ENCODE measurements at places on chromosomes 2 and 18.

GRCh38 chr2:47334356-47335136 is 68.4 kb upstream of the MSH2 start:
- DNase-seq, result no peak

GRCh38 chr18:65057439-65058083 is 693.3 kb upstream of the CDH7 start:
- no peak for DNase-seq

GRCh38 chr2:54928719-54929118 is 121.5 kb downstream of the RTN4 start:
- no peak for DNase-seq

- DNase-seq, result no peak
Observed at GRCh38 chr2:159396799-159397198, 110.3 kb upstream of the WDSUB1 start.

GRCh38 chr18:35658112-35658511 is 76.6 kb downstream of the GALNT1 start:
- no peak for DNase-seq

DNA sequence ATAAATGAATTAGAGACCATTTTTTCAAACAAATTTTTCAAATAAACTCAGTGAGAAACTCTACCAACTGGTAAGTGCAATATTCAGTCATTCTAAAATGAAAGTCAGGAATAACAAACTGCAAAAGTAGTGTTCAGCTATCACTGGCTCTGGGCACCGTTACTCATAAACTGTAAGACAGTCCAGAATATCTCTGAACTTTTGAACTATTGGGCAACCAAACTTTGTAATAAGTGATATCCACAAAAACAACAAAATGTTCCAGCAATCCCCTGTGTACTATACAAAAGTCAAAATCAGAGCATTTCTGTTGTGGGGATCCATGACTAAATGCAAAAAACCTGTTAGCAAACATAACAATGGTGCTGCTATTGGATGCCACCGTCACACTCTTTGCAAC is 56.3 kb downstream of the SLC25A12 start:
- DNase-seq, result no peak

- DNase-seq, result no peak
Observed at GRCh38 chr18:52313213-52313612, 26.8 kb upstream of the DCC start.

GRCh38 chr2:200943527-200944105 is 19.8 kb downstream of the ORC2 start:
- DNase-seq, result no peak

GRCh38 chr2:73893764-73894474 is 1.1 kb downstream of the ACTG2 start:
- DNase-seq, result no peak

GRCh38 chr2:217669831-217670230 is 333.0 kb downstream of the TNS1 start:
- no peak for DNase-seq

GRCh38 chr2:37507703-37508102 is 163.3 kb downstream of the QPCT start:
- no peak for DNase-seq

- no peak for DNase-seq
Observed at GRCh38 chr18:50527636-50528307, 32.1 kb upstream of the MAPK4 start.

GRCh38 chr2:99771681-99772333 is 282.0 kb upstream of the REV1 start:
- DNase-seq, result no peak

GRCh38 chr2:15838481-15839090 is 101.8 kb upstream of the MYCN start:
- DNase-seq, result no peak

GRCh38 chr2:39065616-39066015 is 55.2 kb downstream of the SOS1 start:
- no peak for DNase-seq

DNA sequence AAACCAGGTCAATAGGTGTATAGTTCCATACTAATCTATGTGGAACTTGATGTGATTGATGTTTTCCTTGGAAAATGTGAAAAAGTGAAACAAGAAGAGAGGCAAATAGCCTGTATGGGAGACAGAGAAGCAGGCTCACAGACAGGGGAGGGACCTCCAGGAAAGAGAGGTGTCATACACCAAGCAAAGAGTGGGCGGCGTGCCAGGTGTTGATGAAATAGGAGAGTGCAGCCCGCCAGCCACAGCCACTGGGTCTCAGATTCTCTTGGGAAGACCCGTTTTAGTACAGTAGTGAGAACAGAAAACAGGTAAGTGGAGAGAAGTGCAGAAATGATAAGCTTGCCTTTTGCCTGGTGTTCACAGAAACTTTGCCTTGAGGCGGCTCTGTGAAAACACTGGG is 301.9 kb downstream of the ZNF407 start:
- no peak for DNase-seq

GRCh38 chr2:205885492-205886099 is 200.4 kb downstream of the INO80D start:
- DNase-seq, result peak; percentile 68

DNA sequence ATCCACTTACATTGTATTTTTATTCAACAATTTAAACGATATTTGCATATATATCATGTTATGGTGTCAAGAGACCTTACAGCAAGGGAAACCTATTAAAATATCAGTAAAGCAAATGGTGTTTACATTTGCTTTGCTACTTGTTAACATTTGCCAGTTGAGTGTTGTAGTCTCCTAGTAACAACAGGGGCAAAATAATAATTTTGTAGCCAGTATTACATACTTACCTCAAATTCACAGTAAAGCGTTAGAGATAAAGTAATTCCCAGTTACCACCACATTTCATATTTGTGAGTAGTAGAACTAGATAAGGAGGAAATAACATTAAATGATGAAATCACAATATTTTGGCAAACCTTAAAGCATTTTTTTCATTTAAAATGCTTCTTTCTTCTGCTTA is 71.3 kb downstream of the FASTKD2 start:
- DNase-seq, result no peak

GRCh38 chr2:46999857-47000678 is 84.5 kb upstream of the MCFD2 start:
- DNase-seq, result no peak

DNA sequence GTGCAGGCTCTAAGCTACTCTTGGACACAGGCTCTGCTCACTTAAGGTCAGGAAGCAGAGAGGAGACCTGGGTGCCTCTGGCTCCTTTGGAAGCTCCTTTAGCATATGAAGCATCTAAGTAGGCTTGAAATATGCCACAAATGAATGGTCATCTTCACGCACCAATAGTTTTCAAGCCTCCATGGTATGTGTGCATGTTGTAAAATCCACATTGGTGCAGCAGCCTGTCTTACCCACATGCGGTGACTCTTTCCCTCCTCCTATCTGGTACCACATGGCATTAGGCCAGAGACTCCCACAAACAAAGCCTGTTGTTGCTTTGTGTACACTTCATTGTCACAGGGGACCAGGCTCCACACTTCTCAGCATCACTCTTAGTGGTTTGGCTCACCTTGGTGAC is 442.2 kb upstream of the RAB12 start:
- DNase-seq, result no peak

- DNase-seq, result no peak
Observed at GRCh38 chr2:218821605-218822211, 9.9 kb downstream of the PRKAG3 start.

DNA sequence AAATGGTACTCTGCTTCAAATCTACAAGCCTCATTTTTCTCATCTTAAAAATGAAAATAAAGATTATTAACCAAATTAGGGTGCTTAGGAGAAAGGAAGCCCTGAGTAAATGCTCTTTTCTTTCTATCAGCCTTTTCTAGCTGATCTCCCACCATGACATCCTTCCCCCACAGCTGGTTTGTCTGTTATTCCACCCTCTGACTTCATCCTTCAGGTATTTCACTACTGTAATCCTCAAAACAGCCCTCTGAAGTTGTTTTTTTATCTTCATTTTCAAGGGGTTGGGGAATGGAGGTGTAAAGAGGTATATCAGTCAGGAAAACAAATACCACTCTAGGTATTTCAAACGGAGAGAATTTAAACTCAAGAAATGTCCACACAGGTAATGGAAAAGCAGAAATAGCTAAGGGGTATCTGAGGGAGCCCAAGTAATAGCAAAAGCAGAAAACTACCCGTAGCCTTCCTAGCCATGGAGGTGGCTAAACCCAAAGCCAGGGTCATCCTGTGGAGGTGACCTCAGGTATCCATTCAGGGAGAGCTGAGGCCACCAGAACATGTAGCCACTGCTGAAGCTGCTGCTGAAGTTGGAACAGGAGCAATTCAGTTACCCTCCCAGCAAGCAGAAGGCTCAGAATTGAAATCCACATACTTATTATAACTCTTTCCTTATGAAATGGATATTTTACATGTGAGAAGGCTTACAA is 990.9 kb upstream of the ACVR2A start:
- DNase-seq, result no peak

GRCh38 chr2:134301099-134301927 is 47.4 kb downstream of the MGAT5 start:
- DNase-seq, result no peak

- DNase-seq, result no peak
Observed at GRCh38 chr2:218077464-218078216, 8.6 kb downstream of the RUFY4 start.

DNA sequence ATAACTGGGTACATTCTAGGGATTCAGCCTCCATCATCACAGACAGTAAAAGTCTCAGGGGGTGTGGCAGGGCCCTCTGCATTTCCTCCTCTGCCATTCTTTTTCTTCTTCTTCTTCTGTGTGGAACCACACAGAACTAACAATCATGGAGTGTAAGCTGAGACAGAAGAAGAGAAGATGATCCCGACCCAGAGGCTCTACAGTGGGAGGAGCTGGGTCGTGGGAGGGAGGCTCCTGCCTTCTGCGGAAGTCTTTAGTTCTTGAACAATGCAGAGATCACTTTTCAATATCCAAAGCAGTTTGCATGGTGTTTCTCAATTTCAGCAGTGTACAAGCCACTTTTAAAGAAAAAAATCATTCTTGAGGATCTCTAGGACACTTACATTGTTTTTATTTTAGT is 80.9 kb downstream of the KCNS3 start:
- no peak for DNase-seq

DNA sequence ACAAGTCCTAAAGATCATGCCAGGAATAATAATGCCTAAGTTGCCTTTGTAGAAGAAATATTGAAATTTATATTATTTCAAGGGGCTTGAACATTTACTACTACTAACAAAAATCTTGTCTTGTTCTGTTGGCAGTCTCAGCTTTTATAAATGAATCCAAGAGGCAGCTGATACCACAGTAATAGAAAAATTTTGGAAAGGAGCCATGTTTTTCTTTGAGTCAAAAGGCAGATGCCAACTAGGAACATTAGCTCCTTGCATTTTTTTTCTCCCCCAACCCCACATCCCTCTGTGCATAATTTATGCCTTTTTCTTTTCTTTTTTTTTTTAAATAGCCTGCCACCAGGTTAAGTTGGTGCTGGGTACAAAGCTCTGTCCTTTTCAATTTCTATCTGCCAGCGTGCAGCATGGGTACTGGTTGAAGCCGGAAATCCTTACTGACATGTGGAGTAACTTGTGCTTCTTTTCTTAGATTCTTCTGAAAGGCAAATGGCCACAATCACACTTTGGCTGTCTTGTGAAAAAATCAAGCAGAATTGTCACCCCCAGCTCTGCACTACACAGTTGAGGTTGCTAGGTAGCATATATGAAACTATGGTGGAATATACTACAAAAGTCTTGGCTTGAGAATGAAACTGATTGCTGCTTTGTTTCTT is 98.8 kb downstream of the RHBDD1 start:
- DNase-seq, result no peak

- DNase-seq, result no peak
Observed at GRCh38 chr2:18752667-18753422, 163.5 kb upstream of the NT5C1B start.

- DNase-seq, result no peak
Observed at GRCh38 chr18:10352671-10353070, 101.8 kb upstream of the APCDD1 start.

DNA sequence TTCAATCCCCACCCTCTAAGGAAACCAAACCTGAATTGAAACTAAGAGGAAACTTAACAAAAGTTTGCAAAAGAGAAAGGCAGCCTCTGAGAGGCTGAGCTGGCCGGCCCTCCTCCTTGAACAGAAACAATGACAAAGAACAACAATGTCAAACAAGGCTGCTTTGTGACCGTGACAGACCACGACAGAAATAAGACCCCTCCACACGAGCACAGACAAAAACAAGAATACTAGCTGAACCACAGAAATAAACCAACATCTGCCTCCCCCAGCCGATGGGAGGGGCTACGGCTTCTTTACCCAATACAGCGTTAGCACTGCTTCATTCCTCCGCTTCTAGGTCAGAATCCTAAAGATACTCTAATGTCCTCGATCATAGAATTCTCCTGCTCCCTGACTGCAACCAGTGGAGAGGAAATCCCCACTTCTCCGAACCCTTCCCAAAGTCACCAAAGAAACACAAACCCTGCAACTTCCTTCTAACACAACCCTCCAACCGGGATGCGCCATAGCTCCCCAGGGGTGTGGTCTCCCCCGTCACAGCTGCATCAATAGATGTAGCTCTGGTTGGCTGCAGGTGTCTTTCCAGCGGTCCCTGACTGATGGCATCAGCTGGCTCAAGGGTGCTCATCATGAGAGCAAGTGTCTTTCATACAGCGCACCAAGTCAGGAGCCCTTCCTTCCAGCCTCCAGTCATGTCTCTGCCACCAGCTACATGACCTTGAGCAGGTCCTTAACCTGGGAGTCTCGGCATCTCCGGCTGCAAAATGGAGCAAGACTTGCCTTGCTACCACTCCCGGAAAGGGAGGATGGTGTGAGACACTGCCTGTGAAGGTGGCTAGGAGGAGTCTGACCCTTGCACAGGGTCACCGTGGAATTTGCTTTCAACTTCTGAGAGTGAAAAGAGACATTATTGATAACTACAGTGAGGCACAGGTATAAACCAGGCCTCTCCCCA is 198.6 kb downstream of the HAUS1 start:
- DNase-seq, result no peak

DNA sequence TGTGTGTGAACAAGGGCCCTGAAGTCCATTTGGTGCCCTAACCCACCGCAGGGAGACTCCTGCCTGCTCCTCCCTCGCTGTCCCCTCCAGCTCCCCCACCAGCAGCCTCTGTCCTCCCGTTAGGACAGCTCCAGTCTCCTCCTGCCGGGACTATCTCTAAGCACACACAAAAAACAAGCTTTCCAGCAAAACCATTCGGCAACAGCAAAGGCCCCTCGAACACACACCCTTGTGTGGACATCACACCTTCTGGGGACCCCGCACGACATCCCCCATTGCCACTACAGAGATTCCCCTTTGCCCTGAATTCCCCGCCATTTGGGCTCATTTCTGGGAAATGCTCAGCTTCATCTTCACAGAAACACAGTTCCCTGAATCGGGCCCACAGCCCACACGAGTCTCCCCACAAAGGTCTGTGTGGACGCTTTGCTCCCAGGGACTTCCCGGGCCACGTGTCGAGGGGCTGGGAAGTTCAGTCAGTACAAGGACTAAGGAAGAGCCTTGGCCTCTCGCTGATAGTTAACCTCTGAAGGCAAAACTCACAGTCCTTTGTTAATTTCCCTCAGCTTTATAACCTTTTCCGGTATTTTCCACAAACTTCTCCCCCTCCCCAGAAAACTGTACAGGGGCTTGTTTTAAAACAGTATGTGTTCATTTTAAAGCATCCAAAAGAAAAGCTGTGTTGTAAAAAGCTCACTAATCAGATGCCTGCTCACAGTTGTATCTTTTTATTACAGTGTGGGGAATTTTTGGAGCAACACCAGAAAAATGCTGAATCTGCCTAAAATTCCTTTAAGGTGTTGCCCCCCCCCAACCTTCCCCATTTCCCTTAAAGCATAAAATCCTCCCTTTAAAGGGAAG is 25.9 kb downstream of the SMAD7 start:
- DNase-seq, result no peak
